ENCODE measurements at places on chromosomes 5 and 9.
A peak's percentile ranks its signal among the peaks of the same experiment; 100 is the strongest.

DNA sequence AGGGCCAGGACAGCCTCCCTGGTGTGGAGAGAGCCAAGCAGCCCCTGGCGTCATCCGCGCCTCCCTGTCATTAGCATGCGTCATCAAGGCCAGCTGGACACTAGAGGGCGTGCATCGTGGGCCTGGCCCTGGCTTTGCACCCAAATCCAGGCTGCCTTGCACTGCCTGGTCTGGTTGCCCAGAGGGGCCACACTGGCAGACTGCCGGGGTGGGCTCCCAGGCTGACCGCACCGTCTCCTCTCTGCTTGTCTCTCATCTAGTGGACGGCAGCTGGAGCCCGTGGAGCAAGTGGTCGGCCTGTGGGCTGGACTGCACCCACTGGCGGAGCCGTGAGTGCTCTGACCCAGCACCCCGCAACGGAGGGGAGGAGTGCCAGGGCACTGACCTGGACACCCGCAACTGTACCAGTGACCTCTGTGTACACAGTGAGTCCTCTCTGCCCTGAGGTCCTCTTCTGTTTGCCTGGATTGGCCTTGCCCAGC, 29.0 kb downstream of the HK3 start:
- no peak for DNase-seq

- DNase-seq = no peak
These were observed 26.4 kb downstream of the LPCAT1 start for GRCh38 chr5:1497242-1497777.

GRCh38 chr5:113608113-113608596, 94.7 kb downstream of the YTHDC2 start:
- no peak for DNase-seq

GRCh38 chr5:9799606-9800005, 169.5 kb upstream of the TAS2R1 start:
- DNase-seq = no peak

DNA sequence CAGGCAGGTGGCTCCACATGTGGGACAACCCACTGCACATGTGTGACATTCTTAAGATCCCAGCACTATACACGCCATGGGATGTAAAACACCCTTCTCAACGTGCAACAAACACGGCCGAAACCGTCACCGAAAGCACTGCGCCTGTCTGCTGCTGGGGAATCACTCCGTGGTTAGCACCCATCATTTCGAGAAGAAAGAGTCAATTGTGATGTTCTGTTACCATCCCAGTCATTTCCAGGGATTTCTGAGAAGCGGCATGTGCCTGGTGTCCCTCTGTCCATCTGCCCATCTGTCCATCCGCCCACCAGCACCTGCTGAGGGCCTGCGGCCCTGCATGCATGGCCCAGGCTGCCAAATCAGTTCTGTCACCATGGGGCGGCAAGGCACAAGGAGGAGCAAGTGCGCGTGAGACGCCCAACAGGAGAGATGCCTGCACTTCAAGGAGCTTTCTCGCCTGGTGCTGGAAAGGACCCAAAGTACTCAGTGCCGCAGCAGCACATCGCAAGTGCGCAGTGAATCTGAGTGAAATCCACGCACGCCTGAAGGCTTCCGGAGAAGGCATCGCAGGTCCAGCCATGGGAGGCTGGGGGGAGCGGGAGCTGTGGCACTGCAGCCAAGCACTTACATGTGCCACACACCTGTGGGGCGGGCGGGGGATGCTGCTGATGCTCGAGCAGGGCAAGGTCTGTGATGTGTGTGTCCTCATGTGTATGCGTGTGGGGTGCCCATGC, 38.0 kb downstream of the VAV2 start:
- DNase-seq = no peak

- DNase-seq = no peak
These were observed 187.6 kb downstream of the GABBR2 start for GRCh38 chr9:98521141-98521540.

- DNase-seq = no peak
These were observed 138.7 kb upstream of the SLC24A2 start for GRCh38 chr9:19927560-19927959.

DNA sequence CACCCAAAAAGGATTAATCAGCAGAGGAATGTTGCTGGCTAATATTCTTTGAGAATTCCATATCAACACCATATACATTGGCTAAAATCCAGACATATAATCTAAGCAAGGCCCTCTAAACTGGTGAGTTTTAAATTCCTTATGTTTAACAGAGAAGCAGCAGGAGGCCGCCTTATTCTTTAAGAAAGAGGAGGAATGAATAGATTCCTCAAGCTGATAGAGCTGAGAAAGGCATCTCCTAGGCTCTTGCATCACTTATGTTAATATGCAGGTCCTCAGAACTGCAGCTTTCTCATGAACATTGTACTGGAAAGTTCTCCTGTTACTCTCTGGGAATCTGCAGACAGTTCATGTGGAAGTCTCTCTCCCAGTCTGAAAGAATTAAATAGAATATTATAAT, 20.1 kb upstream of the SMARCA2 start:
- DNase-seq = no peak

GRCh38 chr5:108560581-108560980, 178.7 kb upstream of the FBXL17 start:
- DNase-seq = no peak

DNA sequence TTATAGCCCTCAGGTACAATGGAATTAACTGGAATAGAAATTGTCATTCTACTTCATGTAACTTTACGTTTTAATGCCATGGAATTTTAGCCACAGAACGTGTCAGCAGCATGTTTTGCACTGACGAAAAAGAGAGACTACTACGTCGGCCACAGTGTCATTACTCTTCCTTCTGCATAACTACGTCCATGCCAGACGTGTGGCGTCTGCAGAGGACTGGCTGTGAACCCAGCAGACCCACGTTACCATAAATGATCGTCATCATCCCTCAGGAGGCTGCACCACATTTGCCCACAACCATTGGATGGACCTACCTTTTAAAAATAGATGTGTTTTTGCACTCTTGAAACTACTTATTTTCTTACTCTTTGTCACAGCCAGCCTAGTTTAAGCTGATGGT, 63.8 kb upstream of the ATG10 start:
- DNase-seq = no peak

- DNase-seq = no peak
These were observed 10.6 kb downstream of the IFNA1 start for GRCh38 chr9:21450733-21451394.

DNA sequence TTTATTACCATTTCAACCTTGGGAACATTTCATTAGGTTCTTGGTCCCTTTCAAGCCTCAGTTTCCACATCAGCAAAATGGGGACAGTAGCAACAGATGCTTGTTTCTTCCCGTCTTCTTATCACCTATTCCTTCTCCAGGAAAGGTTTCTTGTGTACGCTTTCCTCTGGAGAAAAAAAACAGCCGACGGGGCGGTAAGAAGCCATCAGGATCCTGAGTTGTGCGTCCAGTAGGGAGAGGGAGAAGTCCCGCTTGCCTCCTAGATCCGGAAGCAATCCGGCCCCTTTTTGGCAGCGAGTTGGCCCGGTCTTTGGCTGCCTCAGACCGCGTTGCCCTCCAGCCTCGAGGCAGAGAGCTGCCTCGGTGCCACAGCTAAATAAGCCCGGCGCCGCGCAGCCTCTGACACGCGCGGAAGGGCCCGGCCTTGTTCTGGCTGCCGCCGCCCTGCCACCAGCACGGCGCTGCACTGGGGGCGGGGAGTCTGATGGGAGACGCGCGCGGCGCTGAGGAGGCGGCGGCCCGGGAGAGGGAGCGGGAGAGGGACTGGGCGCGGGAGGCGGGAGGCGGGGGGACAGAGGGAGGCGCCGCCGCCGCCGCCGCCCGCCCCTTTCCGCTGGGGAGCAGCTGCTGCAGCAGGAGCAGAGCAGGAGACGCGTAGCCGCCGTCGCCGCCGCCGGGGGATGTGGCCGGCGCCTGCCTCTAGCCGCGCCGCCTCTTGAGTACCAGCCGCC, at the start of gene SLC44A1:
Gene SLC44A1, plus strand, starts transcription at position 649 of the 731 bp plus-strand sequence. CDS start 218 bp downstream, outside the sequence.
- DNase-seq = peak; percentile 97

DNA sequence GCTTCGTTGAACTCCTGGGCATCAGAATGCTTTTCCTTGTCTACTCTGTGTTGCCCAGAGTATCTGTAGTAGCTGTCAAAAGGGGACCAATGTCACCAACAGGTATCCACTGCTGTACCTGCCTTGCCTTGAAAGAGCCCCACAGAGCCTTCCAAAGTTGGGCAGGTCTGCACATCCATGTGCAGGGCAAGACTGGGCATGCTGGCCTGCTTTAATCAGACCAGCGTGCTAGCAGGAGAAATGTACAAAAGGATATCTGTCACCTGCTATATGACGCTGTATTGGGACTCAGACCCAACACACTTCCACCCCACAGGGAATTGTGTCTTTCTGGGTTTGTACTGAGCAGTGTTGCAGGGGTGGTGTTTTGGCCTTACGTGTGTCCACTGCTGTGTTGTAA, 11.9 kb downstream of the DELE1 start:
- no peak for DNase-seq

DNA sequence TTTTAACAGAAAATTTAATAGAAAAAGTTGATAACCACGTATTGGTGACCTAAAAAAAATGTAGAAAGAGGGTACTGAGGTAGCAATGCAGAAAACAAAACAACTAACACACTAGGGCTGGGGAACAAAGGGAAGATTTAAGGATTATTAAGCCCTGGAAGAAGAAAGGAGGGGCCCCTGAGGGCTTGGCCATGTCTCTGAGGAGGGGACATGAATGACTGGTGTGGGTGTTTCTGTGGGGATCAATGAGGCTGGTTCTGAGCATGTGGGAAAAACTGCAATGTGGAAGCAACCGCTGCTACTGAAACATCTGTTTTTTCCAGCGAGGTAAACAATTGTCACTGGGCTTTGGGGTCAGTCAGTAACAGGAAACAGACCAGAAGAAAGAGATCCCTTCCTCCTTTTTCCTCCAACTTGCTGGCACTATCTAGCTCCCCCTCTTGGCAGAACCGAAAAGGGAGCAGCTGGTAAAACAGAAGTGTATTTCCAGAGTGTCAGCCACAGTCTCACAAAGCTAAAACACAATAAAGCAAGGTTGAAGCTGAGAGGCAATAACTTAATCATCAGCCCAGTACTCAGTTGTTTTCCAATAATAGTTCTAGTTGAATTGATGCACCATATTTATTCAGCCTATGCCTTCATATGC, 48.3 kb downstream of the ATPSCKMT start:
- no peak for DNase-seq

DNA sequence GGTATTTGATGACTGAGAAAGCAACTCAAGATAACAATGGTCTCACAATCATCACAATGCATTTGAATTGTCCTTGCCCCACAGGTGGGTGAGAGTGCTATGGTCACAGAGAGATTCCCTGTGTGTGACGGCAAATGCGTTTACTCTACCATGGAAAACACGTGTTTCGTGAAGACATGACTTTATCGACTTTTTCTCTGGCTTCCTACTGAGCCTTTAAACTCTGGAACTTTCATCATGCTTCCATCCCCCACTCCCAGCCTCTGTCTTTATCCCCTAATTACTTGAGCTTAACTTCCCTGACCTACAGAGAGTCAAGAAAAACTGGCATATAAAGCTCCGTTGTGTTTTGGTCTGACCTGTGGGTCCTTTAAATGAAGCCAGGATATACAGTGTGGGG, 414.1 kb upstream of the CLINT1 start:
- DNase-seq = no peak

DNA sequence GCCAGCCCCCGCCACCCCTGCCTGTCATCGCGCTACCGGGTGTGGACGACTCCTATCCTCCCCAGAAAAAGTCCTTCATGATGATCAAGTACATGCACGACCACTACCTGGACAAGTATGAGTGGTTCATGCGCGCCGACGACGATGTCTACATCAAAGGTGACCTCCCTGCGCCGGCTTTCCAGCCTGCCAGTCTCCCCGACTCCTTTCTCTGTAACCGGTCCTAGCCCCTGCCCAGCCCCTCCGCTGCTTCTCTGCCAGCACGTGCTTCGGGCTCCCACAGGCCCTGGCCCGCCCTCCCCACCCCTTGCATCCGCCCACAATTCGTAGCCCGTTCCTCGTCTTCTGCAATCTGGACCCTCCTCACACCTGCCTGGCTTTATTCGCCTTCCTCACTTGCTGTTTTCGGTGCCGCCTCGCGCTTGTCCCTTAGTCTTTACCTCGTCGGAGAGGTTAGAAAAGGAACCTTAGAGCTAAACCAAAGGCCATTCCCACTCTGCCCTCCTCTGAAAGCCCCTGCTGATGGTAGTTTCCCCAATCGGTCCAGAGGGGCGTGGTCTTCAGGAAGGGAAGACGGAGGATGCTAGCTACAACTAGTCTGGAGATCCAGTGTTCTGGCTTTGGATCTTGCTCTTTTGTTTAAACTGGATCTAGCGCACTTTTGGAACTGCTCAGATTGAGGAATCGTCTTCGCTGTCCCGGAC, 1.4 kb downstream of the CHSY3 start:
- peak; percentile 60 for DNase-seq

DNA sequence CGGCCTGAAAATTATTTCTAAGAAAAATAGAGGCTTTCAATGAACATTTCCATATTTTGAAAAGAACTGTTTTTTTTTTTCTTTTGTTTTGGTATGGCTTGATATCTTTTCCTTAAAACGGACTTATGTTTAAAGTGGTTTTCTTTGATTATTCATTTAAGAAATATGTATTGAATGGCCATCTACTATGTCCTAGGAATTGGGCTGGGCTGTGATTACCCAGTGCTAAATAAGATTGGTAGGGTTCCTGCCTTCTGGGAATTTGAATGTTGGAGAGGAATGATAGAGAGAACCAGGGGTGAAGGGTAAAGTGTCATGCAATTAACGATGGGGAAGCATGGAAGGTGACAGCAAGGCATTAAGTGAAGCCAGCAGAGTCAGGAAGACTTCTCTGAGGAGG, 33.2 kb downstream of the TNFSF8 start:
- no peak for DNase-seq

- no peak for DNase-seq
These were observed 85.2 kb upstream of the SLC1A3 start for GRCh38 chr5:36521219-36521618.

GRCh38 chr9:137034709-137035506, 3.0 kb upstream of the FUT7 start:
- DNase-seq = peak; percentile 94

- no peak for DNase-seq
These were observed 15.5 kb upstream of the LOX start for GRCh38 chr5:122093415-122094180.

DNA sequence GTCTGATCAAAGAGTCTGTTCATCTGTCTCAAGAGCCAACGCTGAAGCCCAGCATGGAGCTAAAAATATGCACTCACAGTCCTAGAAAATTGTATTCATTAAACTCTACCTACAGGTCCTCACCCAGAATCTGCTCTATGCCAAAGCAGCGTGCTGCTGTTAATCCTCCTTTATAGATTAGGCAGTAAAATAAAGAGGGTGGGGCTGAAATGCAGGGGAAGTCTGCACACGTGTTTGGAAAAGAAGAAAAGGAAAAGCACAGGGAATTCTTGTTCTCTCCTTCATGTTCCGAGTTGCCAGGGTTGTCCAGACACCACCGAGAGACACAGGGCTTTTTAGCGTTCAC, 121.4 kb upstream of the TMEM161B start:
- no peak for DNase-seq

GRCh38 chr5:10936081-10936855, 175.2 kb upstream of the DAP start:
- DNase-seq = no peak

GRCh38 chr5:143071927-143072326, 301.8 kb downstream of the ARHGAP26 start:
- no peak for DNase-seq
